ENCODE measurements at places on chromosomes 16 and 17. TPM values are rescaled to one million over a fixed set of nuclear protein-coding genes. Genes with fewer than 3 reads are reported as not detected.

ALOX12B gene
- total RNA-seq = 0.62 TPM

DNAH9 gene
- 1.7 TPM for total RNA-seq

SULT1A4 gene
- 3.3 TPM for total RNA-seq

- peak; percentile 41 for DNase-seq
These were observed 15.2 kb upstream of the METRNL start for GRCh38 chr17:83064021-83064731.

DNA sequence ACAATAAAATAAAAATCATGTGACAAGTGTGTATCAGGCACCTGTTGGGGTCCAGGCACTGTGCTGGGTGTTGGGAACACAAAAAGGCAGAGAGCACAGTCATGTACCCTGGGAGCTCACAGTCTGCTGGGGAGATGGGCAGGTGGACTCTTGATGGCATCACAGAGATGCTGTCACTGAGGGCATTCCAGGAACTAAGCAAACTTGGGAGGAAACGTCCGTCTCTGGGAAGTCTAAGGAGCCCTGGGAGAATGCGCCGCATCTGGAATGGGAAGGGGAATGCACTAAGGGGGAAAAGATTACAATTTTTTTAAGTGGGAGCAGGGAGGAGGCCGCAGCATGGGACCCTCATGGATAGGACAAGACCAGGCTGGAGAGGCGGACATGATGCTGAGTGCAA is 80.9 kb upstream of the ZNF423 start:
- no peak for DNase-seq

GRCh38 chr17:57557834-57558681 is 187.0 kb downstream of the CCDC182 start:
- DNase-seq = no peak

- DNase-seq = no peak
These were observed 7.5 kb downstream of the SLC6A4 start for GRCh38 chr17:30228011-30228410.

- DNase-seq = no peak
These were observed 280.2 kb downstream of the C16orf95 start for GRCh38 chr16:87037012-87037411.

- peak; percentile 96 for DNase-seq
These were observed 5.8 kb upstream of the C17orf99 start for GRCh38 chr17:78140169-78141051.

- peak; percentile 62 for DNase-seq
These were observed 31.7 kb downstream of the OSBPL7 start for GRCh38 chr17:47789611-47790561.

CCL13 gene
- total RNA-seq = 2.1 TPM

DNA sequence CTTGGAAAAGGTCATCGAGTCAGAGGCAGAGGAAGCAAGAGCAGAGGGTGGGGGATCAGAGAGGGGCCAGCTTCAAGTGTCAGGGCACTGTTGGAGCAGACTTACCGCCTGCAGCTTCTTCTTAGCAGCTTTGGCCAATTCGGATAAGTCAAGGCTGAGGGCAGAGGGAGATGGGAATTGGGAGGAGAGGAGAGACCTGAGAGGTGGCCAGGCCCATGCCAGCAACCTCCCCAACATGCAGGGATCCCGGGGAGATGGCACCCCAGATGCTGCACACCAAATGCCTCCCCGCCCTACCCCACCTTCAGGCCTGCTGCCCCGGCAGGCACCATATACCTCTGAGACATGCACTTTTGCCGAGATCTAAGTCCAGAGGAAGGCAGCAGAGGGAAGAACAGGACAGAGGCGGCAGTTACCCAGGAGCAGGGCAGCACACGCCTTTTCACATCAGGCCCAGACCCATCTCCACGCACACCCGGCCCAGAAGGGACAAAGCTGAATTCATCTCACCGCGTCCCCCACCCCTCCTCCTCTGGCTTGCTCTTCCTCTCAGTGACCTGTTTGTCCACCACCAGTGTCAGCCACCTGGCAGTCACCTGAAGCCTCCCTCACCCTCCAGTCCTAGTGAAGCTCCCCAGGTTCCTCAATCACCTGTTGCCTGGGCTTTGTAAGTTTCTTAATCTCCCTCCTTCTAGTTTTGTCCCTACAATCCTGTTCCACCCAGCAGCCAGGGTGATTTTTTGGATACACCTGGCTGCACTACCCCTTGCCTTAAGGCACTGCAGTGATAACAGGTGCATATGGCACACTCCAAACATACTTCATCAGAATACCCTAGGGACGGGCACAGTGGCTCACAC is 10.4 kb downstream of the TP53I13 start:
- DNase-seq = no peak

AIPL1 gene
- total RNA-seq = not detected

GRCh38 chr16:56708525-56709442 is 21.1 kb upstream of the NUP93 start:
- DNase-seq = no peak

- peak; percentile 54 for DNase-seq
These were observed 735 bp downstream of the ZNF652 start for GRCh38 chr17:49361129-49361901.

PMFBP1 gene
- 1.6 TPM for total RNA-seq

DNA sequence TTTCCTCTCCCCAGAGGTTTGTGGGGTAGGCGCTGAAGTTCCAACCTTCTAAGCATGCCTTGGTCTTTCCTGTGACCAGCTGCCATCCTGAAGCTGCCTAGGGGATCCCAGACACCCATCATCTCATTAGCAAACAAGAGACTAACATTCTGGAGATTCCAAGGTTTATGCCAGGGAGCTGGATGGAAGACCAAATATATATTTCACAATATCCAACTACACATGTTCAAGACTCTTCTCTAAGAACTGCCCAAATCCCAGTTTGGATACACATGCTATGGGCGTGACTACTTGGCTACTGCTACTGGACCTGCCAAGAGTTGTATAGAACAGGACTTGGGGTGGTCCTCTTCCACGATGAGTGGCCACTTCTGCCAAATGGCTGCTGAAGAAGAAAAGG is 93.0 kb upstream of the RCVRN start:
- DNase-seq = no peak

- DNase-seq = no peak
These were observed 100.9 kb downstream of the VPS53 start for GRCh38 chr17:613725-614124.

GRCh38 chr17:45705123-45706009 is 78.8 kb upstream of the CRHR1 start:
- peak; percentile 47 for DNase-seq

DNA sequence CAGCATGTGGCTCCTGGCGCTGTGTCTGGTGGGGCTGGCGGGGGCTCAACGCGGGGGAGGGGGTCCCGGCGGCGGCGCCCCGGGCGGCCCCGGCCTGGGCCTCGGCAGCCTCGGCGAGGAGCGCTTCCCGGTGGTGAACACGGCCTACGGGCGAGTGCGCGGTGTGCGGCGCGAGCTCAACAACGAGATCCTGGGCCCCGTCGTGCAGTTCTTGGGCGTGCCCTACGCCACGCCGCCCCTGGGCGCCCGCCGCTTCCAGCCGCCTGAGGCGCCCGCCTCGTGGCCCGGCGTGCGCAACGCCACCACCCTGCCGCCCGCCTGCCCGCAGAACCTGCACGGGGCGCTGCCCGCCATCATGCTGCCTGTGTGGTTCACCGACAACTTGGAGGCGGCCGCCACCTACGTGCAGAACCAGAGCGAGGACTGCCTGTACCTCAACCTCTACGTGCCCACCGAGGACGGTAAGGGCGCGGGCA is 645 bp downstream of the NLGN2 start:
- no peak for DNase-seq

Measured in ureter (tissue), 1 donor.